ENCODE measurements at places on chromosomes 3 and 15.

DNA sequence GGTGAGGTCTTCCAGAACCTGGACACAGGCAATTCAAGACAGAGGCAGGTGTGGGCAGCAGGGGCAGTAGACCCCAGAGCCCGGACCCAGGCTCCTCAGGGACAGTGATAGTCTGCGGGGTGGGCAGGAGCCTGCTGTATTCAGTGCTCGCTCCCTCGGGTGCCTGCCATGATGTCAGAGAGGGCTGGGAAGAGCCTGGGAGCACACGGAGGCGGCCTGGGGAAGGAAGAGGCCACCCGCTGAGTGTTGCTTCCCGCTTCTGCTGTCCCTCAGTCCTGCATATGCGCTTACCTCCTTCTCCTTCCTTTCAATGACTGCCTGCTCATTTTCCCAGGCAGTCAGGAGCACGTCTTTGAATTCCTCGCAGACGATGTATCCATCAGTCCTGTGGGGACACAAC, 22.8 kb downstream of the TMEM43 start:
- DNase-seq: peak; percentile 21

DNA sequence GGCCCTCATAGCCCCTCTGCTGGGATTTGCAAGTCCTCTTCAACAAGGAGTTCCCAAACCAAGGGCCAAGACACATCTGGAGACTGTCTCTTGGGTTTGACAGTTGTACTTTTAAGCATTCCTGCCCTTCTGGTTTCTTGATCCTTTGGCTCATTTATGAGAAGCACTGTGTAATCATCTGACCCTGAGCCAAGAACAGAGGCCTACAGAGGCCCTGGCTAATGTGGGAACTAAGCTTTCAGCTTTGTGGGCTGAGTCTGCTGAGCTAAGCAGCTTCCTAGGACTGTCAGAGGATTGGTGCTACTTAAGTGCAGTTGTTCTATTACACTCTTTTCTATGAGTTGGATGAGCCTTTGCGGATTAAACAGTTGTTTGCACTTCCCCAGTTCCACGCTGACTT, 178.3 kb downstream of the KBTBD8 start:
- DNase-seq: no peak

DNA sequence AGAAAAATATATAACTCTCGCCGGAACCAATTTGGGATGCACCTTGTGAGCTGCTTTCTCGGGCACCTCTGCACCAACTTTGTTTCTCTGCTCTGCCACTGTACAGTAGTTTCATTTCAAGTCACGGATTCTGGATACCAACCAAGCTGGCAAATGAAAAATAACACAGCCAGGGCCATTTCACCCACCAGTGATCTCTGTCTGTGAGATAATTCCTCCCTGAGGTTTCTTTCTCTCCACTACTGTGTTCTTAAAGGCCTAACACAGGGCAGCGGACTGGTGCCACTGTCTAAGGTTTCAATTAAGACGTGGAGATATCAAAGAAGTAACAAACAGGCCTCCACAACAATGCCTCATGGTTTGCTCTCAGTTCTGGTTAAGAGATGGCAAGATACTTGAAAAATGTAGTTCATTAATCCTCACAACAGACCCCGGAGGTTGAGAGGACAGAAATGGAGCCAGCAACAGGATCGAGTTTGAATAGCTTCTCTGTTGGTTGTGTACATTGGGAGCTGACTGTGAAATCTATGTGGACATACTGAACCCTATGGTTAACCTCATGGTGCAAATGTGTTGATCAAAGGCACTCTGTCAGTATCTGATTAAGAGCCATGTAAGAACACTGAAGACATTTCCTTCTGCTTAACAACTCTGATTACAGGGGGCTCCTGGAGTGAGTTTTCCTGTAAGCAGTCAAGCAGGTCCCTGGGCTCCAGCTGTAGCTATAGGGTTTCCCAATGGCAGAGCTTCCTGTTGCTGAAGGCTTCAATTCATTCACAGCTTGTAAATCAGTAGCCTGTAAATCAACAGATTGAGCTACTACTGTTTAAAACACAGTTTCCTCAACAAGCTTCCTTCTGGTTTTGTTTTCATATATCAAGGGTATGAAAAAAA, 470.5 kb downstream of the EPHA3 start:
- no peak for DNase-seq

DNA sequence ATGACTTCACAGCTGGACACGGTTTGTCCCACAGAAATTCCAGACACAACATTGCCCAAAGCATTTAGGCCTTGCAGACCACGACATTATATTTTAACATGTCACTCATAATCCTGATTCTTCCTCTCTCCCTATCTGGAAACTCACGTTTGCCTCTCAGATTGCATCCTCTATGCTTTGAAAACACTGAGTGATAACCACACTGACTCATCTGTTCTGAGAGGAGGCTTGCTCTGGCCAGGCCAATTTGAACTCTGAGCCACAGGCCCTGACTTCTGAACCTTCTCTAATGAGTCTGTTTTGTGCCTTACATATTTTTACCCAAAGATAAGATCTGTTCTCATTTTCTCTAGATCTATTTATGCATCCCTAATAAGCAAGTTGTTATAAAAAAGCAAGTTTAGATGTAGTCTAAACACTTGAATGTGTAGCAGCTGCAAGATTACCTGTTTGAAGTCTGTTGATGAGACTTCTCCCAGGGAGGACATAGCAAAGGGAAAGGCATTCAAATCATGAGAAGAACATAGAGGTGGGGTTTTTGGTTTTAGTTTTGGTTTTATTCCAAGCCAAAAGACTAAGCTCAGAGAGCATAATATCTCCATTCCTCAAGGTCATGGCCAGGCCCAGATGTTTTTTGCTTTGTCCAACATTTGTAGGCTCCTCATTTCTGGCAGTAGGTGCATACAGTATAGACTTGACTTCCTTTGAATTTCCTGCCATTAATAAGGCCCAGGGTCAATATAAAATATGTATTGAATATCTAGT, 234.4 kb upstream of the LRTM1 start:
- no peak for DNase-seq

DNA sequence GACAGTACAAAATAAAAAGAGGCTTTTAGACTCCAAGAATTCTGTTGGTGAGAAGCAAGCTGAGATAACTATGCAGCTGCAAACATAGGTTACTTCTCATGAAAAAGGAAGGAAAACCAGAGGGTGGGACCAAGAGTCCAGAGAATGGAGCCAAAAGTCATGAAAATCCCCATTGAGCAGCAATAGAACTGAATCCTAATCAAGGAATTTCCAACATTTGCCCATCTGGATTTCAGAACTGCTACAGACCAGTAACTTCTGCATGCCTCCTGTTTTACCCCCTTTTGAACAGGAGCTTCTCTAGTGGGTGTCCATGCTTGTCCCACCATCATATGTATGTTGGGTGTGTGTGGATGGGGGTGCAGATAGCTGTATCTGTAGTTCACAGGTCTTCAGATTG, 33.6 kb upstream of the BNC1 start:
- no peak for DNase-seq

GRCh38 chr3:8845641-8846040, 76.2 kb upstream of the OXTR start:
- no peak for DNase-seq

DNA sequence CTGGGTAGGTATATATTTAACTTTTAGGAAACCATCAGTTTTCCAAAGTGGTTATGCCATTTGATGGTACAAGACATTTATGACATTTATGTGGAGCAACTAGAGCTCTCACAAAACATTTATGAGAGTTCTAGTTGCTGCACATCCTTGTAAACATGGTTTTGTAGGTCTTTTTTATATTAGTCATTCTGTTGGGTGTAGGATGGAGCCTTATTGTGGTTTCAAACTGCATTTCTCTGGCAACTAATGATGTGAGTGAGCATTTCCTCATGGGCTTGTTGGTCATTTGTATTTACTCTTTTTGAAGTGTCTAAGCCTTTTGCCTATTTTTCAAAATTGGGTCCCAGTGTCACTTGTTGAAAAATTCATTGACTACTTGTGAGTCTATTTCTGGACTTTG, 45.7 kb upstream of the MGLL start:
- DNase-seq: no peak

GRCh38 chr15:34837246-34838016, 42.1 kb upstream of the ACTC1 start:
- no peak for DNase-seq

GRCh38 chr3:27720899-27721716, 1.0 kb downstream of the EOMES start:
- DNase-seq: peak; percentile 72

DNA sequence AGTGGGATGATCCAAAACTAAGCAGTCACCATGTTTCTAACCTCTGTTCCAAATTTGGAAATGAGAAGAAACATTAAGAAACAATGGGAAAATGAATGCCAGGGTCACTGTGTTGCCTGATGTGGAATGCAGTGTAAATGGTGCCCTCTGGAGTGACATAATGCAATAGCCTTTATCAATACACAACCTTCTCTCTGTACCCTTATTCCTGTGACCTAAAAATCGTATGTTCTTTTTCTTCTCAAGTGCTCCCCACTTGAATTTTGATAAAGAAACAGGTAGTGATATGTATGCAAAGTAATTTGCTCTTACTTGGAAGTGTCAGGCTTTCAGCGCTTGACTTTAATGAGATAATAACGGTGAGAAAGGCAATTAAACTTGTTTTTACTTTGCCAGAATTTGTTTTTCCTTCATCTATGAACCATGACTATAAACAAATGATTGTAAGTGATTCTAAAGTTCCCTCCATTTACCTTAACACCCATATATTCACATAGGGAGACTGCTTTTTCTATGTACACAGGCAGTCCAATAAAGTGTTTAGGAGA, 145.8 kb upstream of the THRB start:
- DNase-seq: no peak

- no peak for DNase-seq
Observed at GRCh38 chr3:193271101-193271840, 30.2 kb downstream of the PLAAT1 start.

- no peak for DNase-seq
Observed at GRCh38 chr15:33034588-33034987, 159.9 kb downstream of the FMN1 start.
